ENCODE measurements at places on chromosomes 6 and 20.
A peak's percentile ranks its signal among the peaks of the same experiment; 100 is the strongest.

GRCh38 chr6:38783443-38784228 is 68.5 kb downstream of the DNAH8 start:
- DNase-seq = no peak

GRCh38 chr20:3646067-3646440 is 17.1 kb downstream of the GFRA4 start:
- DNase-seq = no peak

- DNase-seq = no peak
These were observed 144.6 kb downstream of the UST start for GRCh38 chr6:148891405-148891783.

DNA sequence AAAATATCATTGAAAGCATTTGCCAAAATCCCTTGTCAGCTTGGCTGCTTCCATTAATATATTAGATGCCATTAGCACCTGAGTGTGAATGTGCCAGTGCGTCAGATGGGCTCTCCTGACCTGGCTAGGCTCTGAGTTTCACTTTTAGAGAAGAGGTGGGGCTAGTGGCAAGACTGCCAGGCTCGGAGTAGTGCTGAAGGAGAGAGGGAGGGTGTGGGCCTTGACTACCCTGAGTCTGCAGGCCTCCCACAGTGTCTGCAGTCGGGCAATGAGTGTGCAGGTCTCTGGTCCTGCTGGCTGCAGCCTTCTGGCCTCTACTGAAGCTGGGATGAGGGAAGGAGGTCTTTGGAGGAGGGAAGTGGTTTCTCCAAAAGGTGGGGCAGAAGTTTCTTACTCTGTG is 34.6 kb upstream of the PNPLA1 start:
- no peak for DNase-seq

DNA sequence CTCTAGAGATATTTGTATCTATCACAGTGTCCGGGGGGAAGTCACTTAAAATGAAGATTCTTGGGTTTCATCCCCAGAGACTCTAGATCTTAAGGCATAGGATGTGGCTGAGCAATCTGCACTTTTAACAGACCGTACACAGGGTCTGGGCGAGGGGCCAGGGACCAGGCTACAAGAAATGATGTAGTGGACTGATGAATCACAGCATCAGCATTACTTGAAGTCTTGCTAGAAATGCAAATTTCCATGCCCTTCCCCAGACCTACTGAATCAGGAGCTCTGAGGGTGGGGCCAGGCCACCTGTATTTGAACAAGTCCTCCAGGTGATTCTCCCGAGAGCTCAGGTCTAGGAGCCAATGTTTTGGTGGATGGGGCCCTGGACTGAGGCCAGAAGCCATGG is 168.4 kb downstream of the DOK5 start:
- no peak for DNase-seq

- no peak for DNase-seq
These were observed 56.8 kb downstream of the PHACTR3 start for GRCh38 chr20:59661153-59661552.

DNA sequence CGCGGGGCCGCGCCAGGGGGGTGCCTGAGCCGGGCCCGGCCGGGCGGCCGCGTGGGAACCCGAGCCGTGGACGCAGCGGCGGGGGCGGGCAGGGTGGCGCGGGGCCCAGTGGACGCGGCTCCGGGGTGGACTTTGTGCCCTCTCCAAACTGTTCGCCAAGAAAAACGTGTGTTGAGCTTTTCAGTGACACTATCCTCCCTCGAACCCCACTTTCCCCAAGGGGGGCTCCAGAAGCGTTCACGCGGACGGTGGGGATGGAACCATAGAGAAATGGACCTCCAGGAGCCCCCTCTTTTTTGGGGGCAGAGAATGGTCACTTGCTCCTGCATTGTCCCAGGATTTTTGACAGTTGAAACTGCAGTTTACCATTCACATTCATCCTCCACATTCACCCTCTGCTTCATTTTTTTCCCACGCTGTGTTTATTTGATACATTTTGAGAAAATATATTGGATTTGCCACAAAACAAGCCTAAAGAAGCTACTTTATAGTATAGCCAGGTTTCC is 2.9 kb upstream of the HIVEP1 start:
- DNase-seq = no peak

- DNase-seq = no peak
These were observed 630 bp downstream of the PPP1R3G start for GRCh38 chr6:5085648-5086293.

DNA sequence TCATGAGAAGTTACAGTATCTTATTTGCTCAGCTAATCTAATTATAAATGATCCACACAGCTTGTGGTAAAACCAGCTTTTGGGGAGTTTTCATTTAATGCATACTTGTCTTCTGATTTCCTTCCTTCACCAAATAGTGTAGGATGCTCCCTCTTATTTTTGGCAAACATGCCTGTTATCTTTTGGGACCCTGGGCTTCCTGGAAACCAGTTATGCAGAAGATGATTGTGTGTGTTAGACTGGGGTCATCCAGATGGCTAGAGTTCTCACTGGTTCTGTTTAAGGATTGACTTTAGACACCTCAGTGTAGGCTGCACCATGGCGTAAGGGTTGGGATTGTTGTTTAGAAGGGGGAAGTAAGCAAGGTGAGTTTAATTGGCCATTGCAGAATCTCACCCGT is 61.3 kb downstream of the PTPN1 start:
- DNase-seq = no peak

DNA sequence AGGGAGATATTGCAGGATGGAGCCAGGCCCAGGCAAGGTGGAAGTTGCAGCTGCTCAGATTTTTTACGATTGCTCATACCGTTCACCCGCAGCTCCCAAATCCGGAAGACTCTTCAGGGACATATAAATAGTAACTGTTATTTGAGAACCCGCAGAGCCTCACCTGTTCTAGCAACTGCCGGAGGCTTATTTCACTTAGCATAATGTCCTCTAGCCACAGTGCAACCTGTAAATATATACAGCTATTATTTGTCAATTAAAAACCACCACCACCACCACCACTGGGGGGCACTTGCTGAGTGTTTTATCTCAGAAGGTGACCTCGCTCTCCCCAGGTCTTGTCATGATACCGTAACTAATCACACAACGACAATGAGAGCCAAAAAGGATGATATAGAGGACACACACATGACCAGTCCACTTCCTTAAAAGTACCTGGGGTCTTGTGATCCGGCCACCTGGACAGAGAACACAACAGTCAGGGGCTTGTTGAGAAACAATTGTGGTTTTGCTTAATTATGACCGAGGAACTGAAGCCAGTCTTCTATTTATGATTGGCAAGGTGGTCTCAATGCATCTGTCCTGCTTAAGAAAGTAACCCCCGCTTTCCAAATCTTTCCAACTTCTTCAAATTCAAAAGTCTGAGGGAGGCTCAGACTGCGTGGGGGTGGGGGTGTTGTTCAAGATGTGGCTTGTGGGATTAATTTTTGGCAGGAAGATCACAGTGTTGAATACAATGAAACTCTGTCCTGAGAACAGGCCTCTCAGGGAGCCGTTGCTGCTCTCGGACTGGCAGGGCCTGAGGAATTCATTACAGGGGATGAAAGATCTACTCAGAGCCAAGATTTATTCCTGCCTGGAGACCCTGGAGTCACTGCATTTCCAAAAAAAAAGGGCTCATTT is 107.7 kb upstream of the PRND start:
- DNase-seq = peak; percentile 12

DNA sequence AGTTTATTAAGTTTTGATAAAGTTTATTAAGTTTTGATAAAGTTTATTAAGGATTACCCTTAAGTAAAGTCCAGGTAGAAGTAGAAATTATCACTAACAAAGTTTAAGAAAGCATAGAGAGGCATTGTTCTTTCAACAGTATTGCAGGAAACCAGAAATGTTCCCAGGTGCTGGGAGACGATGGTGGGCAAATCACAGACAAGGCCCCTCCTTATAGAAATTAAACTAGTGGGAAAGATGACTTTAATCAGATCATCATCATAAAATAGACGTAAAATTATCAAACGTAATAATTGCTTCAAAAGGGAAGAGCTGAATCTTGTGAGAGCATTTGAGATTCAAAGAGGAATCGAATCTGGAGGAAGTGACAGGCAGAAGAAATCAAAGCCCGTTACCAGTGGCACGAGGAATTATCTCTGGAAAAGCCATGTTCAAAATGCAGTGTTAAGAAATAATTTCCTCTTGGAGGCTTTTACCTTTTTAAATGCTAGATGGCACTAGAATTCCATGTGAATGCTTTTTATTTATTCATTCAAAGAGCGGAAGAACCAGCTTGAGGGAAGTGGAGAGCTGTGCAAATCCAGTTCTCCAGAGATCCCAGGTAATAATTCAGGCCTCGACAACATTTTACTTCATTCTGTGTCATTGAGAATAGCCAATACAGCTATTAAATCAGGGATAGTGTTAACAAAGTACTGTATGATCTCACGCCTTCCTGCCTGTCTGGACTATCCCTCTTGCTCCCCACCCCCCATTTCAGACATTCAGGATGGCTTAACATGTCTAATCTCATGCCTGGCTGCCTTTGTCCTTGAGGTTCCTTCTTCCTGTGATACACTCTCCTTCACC is 1.0 kb upstream of the APMAP start:
- DNase-seq = no peak

GRCh38 chr6:36914227-36914794 is 28.6 kb downstream of the C6orf89 start:
- no peak for DNase-seq

- DNase-seq = no peak
These were observed 228.6 kb upstream of the JARID2 start for GRCh38 chr6:15017261-15017660.

DNA sequence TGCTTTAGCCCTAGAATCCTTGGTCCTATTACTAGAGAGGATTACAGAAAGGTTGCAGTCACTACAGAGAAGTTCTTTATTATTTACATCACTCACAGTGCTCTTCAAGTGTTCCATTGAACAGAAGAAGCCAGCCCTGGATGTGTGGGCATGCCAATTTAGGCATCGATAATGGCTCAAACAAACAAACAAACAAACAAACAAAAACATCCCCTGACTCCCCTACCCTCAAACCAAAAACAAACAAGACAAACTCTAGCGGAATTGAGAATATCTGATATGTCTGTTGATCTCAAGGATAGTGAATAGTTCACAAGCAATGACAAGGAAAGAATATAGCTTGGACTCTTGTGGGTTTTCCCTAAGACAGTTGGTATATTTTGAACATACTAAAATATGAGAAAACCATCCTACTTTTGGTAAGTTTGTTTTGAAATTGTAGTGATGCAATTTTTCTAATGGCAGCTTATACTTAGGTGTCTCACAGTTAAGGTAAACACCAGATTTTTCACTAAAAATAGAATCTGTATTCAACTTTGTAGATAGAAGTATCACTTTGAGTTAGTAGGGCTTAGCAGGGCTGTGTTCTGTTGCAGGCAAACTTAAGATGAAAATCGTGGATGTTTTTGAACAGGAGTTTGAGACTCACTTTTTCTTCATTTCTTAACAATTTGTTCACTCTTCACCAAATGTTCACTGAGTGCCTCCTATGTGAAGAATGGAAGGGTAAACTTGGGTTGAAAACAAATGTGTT is 92.8 kb upstream of the FAM184A start:
- DNase-seq = no peak

DNA sequence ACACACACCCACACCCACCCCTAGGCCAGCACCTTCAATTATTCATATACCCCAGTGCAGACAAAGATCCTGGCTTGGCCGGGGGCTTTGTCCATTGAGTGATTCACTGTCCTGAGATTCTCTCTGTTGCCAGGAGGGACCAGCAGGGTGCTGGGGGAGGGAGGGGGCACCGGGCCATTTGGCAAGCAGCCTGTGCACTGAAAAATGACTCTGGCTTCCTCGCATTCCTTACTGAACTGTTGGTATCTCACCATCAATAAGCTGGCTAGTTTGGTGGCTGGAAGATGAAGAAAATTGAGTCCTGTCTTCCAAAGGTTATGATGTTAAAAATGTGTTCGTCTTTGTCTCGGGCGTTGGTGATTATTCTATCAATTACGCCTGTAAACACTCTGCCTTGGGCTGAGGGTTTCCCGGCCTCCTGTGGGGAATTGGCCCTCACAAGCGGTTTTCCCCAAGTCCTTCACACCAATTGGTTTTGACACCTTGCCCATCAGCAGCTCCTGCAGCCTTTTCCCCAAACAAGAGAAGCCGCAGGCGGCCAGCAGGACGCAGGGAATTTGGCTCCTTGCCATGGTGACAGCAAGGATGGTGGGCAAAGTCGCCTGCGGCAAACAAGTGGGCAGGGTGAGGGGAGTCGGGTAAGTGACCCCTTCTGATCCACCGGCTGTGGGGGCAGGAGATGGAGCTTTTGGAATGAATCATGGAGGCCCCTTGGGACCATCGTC is 4.9 kb downstream of the VSTM2L start:
- no peak for DNase-seq

- DNase-seq = no peak
These were observed 28.6 kb upstream of the OGFRL1 start for GRCh38 chr6:71259888-71260604.

GRCh38 chr6:93433592-93433991 is 14.2 kb upstream of the EPHA7 start:
- DNase-seq = no peak

DNA sequence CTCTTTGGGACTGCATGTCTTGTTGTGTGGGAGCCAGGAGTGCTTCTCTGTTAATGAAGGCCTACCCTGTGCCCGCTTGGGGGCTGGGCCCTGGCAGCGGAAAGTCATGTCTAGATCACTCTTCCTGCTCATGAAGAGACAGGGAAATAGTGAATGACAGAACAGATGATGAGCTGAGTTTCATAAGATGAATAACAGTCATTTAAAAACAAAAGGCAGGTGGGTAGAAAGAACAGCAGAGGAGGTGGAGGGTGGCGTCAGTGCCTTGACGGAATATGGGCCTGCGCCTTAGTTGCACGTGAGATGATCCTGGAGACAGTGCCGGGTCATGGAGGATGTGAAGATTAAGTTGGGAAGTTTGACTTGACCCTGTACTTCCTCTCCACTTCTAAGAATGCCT is 85.5 kb downstream of the ARID1B start:
- DNase-seq = no peak

DNA sequence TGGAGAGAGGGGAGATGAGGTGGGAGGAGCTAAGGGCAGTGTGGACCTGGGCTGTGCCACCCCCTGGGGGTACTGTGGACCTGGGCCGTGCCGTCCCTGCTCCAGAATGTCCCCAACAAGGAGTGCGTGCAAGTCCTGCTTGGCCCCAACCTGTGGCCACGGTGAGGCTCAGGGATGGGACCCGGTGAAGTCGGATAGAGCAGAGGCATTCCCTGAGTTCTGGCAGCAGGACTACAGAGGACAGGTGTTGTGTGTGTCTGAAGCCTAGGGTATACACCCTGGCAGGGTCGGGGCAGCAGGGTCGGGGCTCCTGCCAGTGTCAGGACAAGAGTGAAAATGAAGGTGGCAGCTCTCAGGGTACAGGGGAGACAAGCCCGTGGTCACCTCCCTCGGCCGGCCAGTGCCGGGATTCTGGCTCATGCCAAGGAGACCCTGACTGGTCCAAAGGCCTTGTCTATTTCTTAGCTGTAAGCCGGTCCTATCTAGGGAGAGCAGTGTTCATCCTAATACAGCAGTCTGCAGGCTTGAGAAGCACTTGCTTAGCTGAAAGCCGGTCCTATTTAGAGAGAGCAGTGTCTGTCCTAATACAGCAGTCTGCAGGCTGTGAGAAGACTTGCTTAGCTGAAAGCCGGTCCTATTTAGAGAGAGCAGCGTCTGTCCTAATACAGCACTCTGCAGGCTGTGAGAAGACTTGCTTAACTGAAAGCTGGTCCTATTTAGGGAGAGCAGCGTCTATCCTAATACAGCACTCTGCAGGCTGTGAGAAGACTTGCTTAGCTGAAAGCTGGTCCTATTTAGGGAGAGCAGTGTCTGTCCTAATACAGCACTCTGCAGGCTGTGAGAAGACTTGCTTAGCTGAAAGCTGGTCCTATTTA is 95.9 kb downstream of the SMOC2 start:
- DNase-seq = no peak
